A549 treated with dexamethasone at 1 μM for 4 hours (cell line): ENCODE measurements at places on chromosomes 11 and 22. TPM values are rescaled to one million over a fixed set of nuclear protein-coding genes. Genes with fewer than 3 reads are reported as not detected.

Gene MS4A6A
- not detected in 5 replicates for total RNA-seq

Gene MMP11
- total RNA-seq: 0.13 to 0.24 TPM (median 0.15 TPM) in 5 replicates

Gene SLC22A25
- total RNA-seq: not detected in 5 replicates

Gene KRTAP5-2
- not detected in 5 replicates for total RNA-seq

Gene PRR33
- not detected in 5 replicates for total RNA-seq

Gene NXPE4
- total RNA-seq: not detected in 5 replicates

Gene PRRG4
- total RNA-seq: 1.9 to 2.5 TPM (median 2.1 TPM) in 5 replicates

Gene MS4A12
- total RNA-seq: not detected in 5 replicates
